Liver (tissue), 10 donors: ENCODE measurements at places on chromosomes 2 and 18.

GRCh38 chr18:79136742-79137141, 67.5 kb downstream of the ATP9B start:
- H3K27ac ChIP-seq: no peak overlapping the region
- no peak overlapping the region for H3K4me3 ChIP-seq
- no peaks in the 10 kb centered on the region for H3K27me3 ChIP-seq

GRCh38 chr2:118812552-118812951, 34.9 kb downstream of the EN1 start:
- no peak overlapping the region for H3K27ac ChIP-seq
- H3K4me3 ChIP-seq: no peak overlapping the region
- no peaks in the 10 kb centered on the region for H3K36me3 ChIP-seq
- no peaks in the 10 kb centered on the region for H3K4me1 ChIP-seq

- no peak overlapping the region for H3K4me3 ChIP-seq
- no peak overlapping the region for H3K27ac ChIP-seq
- H3K27me3 ChIP-seq: no peaks in the 10 kb centered on the region
- H3K36me3 ChIP-seq: no peaks in the 10 kb centered on the region
- no peaks in the 10 kb centered on the region for H3K4me1 ChIP-seq
Measured at GRCh38 chr18:37426586-37426985, 139.0 kb downstream of the CELF4 start.

DNA sequence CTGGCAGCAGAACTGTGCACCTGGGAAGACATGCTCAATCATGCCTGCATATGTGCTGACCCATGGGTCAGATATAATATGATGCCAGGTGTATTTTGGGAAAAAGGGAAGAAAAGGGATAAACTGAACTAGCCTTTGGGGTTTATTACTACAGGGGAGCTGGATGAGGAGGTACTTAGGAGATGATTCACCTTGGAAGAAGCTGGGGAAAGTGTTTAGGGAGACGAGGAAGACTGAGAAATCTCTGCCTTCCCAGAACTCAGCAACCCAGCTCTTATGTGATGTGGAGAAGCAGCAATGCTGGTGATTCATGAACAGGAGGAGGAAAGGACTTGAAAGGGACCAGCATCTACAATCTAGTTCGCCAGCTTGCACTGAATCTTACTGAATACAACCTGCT, 110.2 kb downstream of the BARD1 start:
- no peaks in the 10 kb centered on the region for H3K27me3 ChIP-seq
- no peak overlapping the region for H3K4me3 ChIP-seq
- no peak overlapping the region for H3K27ac ChIP-seq
- H3K36me3 ChIP-seq: no peaks in the 10 kb centered on the region

- DNase-seq: no peak
- no peak overlapping the region for H3K4me3 ChIP-seq
- H3K27ac ChIP-seq: no peak overlapping the region
- no peaks in the 10 kb centered on the region for H3K27me3 ChIP-seq
- no peaks in the 10 kb centered on the region for H3K4me1 ChIP-seq
- no peaks in the 10 kb centered on the region for H3K36me3 ChIP-seq
Measured at GRCh38 chr2:16037808-16038457, 97.6 kb downstream of the MYCN start.
